ENCODE measurements at places on chromosomes 11 and 22.
A peak's percentile ranks its signal among the peaks of the same experiment; 100 is the strongest.

GRCh38 chr11:33347490-33348125, 90.4 kb downstream of the HIPK3 start:
- no peak for DNase-seq

DNA sequence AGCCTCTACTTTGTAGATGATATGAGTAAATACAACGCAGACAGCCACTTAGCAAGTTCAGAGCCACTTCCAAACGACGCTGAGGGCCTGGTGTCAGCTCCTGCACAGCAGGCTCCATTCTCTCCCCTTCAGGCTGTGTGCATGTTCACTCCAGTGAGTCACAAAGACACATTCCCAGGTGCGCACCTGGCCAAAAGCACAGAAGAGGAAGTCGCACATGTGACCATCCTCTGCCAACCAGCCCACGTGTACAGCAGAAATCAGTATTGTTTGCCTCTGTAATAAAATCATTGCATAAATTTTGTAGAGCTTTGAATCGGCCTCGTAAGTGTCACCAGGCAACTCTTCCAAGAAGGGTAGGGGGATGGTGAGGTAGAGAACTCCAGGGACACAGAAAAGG, 19.5 kb upstream of the TPH1 start:
- DNase-seq: no peak

- DNase-seq: no peak
Observed at GRCh38 chr22:25942856-25943411, 200.9 kb downstream of the MYO18B start.

GRCh38 chr11:2096011-2096918, 42.9 kb downstream of the IGF2 start:
- no peak for DNase-seq

GRCh38 chr11:129643031-129643721, 172.5 kb upstream of the TMEM45B start:
- DNase-seq: no peak

DNA sequence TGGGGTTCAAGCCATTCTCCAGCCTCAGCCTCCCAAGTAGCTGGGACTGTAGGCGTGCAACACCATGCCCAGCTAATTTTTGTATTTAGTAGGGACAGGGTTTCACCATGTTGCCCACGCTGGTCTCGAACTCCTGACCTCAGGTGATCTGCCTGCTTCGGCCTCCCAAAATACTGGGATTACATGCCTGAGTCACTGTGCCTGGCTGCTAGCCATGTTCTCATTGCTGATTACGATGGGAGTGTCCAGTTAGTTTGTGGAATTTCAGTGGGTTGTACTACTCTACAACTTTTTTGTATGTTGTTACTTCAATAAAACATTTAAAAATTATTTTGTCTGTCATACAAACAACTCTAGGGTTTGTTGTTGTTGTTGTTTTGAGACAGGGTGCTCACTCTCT, 4.8 kb upstream of the VPS11 start:
- DNase-seq: no peak

DNA sequence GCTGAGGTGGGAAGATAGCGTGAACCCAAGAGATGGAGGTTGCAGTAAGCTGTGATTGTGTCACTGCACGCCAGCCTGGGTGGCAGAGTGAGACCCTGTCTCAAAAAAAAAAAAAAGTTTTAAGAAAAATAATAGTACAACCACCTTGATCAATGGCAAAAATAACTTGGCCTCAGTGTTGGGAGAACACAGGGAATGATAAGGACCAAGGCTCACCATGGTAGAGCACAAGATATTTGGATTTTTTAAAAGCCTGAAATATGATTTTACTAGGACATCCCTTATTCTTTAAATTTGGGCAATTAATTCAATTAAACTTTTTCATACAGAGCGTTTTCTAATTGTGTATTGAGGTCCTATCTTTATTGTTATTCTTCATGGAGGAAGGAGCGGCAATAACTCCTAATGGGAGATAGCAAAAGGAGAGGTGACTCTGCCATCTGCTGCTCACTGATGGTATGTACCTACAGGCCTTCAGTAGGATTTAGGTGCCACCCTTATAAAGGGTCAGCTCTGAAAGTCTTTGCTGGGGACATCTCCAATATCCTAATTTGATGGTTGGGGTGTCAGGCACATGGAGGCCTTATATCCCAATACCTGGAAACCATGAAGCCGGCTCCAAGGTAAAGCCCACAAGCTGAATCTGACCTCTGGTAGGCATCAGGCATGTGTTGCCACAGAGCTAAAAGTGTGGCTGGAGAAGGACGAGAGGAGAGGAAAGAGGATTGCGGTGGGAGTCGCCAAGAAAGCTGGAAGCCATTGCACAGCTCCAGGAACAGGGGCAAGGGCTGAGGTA, 21.9 kb upstream of the POLD3 start:
- DNase-seq: no peak

DNA sequence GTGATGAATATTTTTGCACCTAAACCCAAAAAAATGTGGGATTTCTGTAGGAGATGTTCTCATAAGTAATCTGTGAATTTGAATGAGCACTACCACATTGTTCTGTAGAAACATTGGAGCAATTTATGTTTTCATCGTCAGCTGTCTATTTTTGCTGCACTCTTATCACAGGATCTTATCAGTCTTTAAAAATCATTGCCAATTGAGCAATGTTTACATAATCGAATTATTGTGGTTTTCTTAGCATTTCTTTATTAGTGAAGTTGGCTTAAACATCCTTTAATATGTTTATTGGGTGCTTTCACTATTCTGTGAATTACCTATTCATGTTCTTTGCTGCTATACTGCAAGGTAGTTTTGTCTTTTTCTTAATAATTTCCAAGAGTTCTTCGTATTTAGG, 37.8 kb downstream of the C11orf96 start:
- no peak for DNase-seq

DNA sequence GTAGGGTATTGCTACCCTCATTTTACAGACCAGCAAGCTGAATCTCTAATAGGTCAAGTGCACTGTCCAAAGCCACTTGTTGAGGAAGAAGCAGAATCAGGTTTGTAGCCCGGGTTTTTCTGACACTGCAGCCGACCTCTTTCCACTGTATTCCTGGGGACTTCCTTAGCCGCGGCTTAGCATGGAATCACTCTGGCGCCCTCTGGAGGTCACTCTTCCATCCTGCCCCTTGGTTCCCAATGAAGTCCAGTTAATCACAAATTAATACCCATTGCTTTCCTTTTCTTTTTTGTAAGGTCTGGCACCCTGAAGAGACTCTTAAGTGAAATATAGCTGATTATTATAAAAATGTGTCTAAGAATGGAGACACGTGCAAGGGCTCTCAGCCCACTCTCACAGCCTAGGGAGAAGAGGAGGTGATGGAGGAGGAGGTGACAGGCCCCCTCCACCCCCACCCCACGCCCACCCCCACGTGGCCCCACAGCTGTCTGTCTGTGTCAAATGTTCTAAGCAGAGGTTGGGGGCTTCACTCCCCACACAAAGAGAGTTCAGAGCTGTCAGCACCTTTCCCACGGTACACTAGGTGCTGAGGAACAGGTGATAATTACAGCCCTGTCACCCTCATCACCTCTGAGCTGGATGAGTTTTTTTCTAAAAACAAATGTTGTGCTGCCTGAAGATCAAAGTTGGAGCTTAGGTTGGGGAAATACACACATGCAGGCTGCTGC, 57.7 kb upstream of the DRD2 start:
- peak; percentile 18 for DNase-seq

GRCh38 chr22:20419664-20419951, 18.0 kb downstream of the SCARF2 start:
- DNase-seq: no peak

DNA sequence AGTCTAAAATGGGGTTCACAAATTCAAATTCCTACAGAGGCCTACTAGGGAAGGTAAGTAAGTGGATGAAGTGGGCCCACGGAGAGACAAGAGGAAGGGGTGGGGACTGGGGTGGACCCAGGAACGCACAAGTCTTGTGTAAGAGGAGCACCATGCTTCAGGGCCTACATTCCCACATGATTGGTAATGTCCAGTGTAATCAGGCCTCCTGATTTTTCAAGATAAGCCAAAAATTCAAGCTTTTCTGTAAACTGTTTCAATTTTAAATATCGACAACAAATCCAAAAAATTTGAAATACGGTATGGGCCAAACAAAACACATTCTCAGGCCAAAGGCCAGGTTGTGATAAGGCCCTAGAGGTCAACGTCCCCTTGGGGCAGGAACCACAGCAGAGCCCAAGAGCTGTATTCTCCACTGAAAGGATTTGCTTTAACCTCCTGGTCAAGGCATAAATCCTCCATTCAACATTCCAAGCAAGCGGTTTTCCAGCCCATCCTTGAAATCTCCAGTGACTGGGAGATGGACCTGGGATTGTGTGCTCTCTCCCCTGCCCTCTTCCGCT, 116.4 kb downstream of the TRIM29 start:
- no peak for DNase-seq

GRCh38 chr22:26671317-26672059, 14.1 kb downstream of the MIAT start:
- DNase-seq: peak; percentile 55

GRCh38 chr22:41526830-41527799, 17.2 kb downstream of the POLR3H start:
- peak; percentile 51 for DNase-seq

DNA sequence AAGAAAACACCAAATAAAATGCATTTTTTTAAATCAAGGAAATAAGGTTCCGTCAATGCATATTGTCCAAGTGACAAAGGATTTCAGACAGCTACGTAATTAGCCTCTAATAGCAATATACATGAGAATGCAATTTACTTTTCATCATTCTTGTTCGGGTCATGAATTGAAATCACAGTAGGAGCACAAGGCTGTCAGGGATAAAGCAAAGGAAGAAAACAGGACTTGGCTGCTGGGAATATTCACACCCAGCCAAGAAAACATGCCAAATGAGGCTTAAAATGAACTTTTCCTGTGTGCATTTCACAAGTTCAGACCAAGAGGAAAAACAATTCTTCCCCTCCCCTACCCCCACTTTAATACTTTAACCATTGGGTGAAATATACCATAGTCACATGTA, 188.6 kb downstream of the CWF19L2 start:
- no peak for DNase-seq

DNA sequence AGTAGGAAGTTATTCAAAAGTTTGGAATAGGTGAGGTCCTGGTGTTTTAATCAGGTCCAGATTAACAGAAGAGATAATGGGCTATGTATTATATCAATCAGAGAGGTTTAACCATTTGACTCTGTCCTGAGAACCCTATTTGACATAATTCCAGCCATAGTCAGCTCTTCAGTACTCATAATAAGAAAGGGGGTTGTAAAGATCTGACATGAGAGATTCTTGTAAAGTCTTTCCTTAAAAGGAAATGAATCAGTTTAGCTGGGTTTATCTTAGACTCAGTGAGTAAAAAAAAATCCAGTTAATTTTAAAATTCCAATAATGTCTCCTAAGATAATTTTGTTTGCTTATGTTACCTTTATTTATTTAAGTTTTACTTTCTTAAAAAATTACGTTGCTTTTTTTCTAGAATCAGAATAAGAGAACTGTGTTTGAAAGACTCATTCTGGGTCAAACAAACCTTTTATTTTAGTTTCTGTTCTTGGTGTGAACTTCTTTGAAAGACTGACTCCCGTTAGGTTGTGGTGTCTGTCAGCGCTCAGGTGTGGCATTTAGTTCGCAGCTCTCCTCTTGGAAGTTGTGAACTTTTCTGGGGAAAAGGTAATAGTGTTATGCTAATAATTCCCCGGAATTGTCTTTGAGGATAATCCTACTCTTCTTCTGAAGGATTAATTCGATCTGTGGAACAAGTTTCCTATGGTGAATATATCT, 20.5 kb downstream of the NUCB2 start:
- DNase-seq: no peak

DNA sequence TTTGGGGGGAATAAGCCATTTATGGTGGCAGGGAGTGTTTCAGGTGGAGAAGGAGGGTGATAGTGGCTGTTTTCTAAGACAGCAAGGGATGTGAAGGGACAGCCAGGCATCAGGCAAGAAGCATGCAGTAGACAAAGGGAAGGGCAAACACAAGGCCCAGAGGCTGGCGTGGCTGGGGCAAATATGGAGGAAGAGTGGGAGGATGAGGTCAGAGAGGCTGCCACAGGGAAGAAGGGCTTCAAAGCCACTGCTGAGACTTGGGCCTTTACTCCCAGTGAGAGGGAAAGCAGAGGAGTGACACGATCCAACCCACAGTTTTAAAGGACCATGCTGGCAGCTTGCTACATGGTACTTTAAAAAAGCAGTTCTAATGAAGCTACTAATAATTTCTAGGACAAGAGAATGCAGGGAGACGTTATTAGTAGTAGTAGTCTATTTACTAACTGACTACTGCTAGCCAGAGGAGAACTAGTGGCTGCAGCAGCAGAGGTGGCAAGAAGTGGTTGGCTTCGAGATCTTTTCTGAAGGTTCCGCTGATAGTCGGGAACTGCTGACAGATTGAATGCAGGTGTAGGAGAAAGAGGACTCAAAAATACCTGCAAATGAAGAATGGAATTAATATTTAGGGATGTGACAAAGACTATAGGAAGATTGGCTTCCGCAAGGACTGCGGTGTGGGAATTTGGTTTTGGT, 13.7 kb downstream of the KMT5B start:
- DNase-seq: no peak

GRCh38 chr11:65206901-65207300, 25.2 kb downstream of the CAPN1 start:
- no peak for DNase-seq

DNA sequence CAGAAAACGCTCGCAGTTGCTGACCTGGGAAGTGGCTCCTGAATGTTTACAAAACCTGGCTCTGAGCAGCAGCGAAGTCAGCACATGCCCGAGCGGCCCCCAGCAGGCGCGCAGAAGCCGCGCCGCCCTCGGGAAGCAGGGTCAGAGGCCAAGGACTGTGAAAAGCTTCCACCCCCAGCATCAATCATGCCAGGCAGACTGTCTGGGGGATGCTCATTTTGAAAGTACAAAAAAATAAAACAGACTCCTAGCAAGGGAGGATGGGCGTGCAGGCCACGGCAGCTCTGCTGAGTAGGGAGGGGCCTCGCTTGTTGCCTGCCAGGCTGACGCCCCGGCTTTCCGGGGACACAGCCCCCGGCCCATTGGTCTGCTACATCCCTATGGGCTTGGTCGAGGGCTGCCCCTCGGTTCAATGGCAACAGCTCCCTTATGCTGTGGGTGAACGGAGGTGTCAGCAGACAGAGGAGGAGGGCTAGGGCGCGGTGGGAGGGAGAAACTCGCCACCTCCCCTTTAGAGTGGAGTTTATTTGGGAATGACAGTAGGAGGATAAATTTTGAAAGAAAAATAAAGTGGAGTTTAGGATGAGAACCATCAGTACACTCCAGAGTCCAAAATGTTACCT, 37.7 kb upstream of the GNB1L start:
- peak; percentile 16 for DNase-seq

DNA sequence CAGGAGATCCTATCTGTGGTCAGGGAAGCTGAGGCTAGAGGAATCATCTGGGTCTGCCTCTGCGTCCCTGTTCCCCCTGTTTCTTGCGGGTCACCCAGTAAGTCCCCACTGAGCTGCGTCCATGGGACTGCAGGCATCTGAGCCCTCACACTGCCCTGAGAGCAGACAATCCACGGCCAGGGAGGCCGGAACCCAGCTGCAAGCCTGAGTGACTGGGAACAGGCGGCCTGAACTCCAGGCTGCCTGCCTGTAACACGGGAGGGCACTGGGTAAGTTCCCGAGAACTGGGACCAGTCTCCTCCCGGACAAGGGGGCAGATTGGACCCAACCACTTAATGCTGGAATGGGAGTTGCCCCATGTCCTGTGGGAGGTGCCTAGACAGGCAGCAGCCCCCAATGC, 727.4 kb downstream of the BRD1 start:
- no peak for DNase-seq
